Fibroblast of gingiva (primary cell): ENCODE measurements at places on chromosomes 2 and 18.
A peak's percentile ranks its signal among the peaks of the same experiment; 100 is the strongest.

DNA sequence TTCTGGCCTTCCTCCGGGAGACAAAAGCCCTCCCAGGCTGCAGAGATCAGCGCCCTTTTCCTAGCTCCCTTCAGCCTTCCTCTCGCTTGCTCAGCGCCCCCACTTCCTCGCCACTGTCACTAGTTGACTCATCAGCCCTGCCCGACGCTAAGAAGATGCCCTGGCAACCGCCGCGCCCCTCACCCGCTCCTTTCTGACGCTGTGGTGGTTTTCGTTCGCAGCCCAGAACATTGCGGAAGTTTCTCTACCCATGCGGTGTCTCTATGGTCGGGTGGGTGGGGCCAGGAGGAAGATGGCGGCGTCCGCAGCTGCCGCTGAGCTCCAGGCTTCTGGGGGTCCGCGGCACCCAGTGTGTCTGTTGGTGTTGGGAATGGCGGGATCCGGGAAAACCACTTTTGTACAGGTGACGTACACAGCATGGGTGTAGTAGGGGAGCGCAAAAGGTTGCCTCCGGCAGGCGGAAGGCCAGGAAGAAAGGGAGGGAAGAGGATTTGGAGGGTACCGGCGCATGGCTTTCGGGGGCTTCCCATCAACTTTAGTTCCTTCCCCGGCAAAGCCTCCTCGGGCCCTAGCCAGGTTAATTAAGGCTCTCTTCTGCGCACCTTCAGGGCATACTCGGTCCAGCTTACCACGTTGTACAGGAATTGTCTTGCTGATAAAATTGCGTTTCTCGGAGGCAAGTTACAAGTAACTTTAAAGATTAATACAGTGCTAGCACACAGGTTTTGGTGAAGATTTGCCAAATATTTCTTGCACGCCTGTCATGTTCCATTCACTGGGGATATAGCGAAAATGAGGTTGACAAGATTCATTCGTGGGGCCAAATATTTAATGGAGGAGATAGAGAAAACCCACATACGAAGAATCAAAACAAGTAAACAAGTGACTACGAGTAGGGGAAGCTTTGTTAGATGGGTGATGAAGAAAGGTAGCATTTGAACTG is at the start of the genes CCDC121 and GPN1:
TSS of gene CCDC121 (minus strand) at position 246 of the 943 bp plus-strand sequence. CDS start 1,213 bp downstream, outside the sequence.
TSS of gene GPN1 (plus strand) at position 284 of the 943 bp plus-strand sequence. CDS start at position 293, 9 bp downstream.
- peak; percentile 90 for DNase-seq

DNA sequence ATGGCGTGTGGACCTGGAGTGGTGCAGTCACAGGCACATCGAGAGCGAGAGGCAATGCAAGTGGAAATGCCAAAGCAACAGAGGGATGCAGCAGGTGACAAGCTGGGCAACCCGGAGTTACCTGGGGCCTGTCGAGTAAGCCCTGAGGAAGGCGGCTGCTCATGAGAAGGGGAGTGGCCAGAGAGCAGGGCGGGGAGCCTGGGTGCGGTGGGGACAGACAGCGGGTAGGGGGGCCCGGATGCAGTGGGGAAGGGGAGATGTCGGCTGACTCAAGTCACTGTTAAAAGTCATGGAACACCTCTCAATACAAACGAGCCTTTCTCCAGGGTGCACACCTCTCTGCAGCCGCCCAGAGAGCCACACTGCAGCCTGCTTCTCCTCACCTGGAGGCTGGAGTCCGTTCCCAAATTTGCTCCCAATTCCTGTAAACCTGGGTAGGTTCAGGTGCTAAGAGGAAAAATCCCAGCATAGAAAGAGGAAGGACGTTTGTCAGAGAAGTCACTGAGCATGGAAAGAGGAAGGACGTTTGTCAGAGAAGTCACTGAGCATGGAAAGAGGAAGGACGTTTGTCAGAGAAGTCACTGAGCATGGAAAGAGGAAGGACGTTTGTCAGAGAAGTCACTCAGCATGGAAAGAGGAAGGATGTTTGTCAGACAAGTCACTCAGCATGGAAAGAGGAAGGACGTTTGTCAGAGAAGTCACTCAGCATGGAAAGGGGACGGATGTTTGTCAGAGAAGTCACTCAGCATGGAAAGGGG is 71.7 kb upstream of the TWIST2 start:
- no peak for DNase-seq

GRCh38 chr18:7668392-7668791 is 101.3 kb downstream of the PTPRM start:
- no peak for DNase-seq

DNA sequence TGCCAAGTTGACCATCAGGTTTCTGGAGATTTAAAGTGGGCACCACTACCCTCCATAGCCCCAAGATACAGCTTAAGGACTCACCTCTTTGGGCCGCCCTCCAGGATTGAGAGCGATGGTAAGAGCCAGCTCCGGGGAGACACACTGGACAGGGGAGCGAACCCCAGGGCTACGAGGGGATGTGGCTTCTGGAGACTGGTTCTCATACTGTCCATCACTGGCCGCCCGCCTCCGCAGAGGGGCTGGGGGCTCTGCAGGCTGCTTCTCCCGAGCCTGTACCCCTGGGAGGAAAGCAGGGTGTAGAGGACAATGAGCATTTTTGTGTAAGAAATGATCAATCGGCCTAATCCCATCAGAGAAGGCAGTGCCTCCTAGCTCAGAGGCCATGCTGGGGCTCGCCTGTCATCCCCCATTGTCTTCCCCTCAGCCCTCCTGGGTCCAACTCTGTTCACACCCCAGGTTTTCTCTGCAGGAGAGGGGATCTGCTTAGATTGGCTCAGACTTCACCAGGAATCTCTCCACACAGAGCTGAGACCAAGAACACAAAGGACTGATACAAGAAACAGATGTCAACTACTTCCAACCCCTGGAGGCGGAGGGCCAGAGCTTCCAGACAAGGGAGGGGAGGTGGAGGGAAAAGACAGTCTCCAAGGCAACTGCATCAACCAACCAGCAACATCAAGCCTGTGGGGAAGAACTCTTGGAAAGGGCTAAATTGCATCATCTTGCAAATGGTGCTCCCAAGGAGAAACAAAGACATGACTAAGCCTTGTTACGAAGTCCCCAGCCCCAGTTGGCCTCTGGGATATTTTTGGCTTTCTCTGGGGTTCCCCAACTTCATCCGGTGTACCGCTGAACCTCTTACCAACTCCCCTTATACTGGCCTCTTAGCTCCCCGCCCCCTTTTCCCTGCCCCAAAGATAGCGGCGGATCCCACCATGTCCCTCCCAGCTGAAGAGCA is 166.6 kb downstream of the TNS1 start:
- peak; percentile 82 for DNase-seq
